ENCODE measurements at places on chromosomes 6 and 20. TPM values are rescaled to one million over a fixed set of nuclear protein-coding genes. Genes with fewer than 3 reads are reported as not detected.

HNF4A gene
- polyA plus RNA-seq: 69.0 TPM

CALHM4 gene
- polyA plus RNA-seq: 0.43 TPM

HDGFL1 gene
- polyA plus RNA-seq: not detected

ACTL10 gene
- 0.45 TPM for polyA plus RNA-seq

CASP8AP2 gene
- polyA plus RNA-seq: 24.8 TPM

OR2J2 gene
- polyA plus RNA-seq: not detected

CST2 gene
- polyA plus RNA-seq: not detected

SYS1 gene
- polyA plus RNA-seq: 36.1 TPM

BPIFA1 gene
- not detected for polyA plus RNA-seq

DUSP22 gene
- polyA plus RNA-seq: 23.4 TPM

ADGRB3 gene
- 3.2 TPM for polyA plus RNA-seq

LYRM4 gene
- polyA plus RNA-seq: 44.0 TPM

ZFP57 gene
- polyA plus RNA-seq: 0.23 TPM

GATA5 gene
- 7.5 TPM for polyA plus RNA-seq

MEI4 gene
- 1.6 TPM for polyA plus RNA-seq

All from renal pelvis (tissue), 12 donors.